ENCODE measurements at places on chromosomes 7 and 10.

GRCh38 chr10:85767891-85768290 lies 598.7 kb downstream of the GRID1 start:
- DNase-seq, result no peak

DNA sequence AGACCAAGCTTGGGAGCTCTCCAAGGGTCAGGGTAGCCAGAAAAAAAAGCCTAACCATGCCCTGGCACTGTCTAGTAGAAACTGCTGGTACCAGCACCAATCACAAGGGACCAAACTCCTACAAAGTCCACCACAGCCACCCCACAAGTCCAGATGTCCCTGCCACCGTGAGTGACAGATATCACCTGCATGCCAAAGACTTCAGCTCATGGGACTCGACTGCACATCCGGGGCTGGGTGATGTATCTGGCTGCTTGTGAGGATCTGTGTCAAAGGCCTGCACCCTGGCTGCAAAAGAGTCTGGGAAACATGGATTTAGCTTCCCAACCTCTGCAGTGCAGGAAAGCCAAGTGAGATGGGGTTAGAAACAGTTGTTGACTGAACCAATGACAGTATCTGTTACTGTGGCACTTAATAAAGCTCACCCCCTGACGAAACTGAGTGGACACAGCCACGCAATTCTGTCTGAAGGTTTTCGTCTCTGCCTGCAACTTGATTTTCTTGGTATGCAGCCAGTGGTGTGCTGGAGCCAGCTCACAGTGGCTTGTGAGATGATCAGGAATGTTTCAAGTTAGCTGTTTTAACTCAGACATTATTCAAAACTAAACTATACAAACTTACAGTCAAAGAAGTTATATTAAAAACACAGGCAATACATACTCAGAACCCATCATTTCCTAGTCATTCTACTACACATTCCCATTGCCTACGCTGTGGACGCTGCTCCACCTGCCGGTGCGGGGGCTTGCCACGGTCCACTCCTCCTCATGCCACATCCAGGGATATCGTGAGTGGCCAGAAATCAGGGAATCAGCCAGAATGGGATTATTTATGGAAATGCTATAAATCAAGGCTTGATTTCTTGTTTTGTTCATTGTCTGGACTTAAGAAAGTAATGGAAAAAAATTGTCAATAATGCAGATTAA lies 9.2 kb downstream of the ZNF488 start:
- DNase-seq, result no peak

GRCh38 chr7:53205006-53205405 lies 169.6 kb downstream of the POM121L12 start:
- DNase-seq, result no peak

- DNase-seq, result no peak
These were observed 68.8 kb upstream of the ATRNL1 start for GRCh38 chr10:115024371-115024770.

DNA sequence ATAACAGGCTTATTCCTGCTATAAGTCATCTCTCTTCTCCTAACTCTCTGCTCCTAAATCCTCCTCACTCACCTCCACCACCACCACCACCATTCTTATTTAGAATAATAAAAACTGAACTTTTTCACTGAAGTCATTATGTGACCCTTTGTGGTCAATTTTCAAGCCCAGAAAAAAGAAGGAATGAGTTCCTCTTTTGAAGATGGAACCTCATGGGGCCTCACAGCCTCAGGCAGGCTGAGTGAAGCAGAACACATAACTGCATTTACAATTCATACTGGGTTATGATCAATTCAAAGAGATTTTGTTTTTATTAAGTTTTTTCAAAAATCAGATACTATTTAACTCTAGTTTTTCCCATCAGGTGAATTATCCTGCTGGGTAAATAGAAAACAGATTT lies 29.8 kb downstream of the PNLIPRP3 start:
- no peak for DNase-seq

DNA sequence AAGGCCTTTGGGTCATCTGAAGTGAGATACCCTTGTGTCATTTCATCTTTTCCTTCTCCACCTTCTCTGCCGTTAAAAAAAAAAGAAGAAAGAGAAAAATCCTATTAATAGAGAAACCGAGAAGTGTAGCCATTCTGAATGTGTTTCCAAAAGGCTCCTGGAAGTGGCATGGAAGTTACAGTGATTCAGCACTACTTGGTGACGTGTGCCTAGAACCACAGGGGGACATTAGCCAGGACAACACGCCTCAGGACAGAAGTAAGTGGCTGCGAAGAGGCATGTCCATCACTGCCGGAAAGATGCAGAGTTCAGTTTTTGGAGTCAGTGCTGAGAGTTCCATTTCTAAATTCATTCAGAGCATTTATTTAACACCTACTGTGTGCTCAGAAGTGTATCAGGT lies 6.3 kb downstream of the HTRA1 start:
- DNase-seq, result no peak

DNA sequence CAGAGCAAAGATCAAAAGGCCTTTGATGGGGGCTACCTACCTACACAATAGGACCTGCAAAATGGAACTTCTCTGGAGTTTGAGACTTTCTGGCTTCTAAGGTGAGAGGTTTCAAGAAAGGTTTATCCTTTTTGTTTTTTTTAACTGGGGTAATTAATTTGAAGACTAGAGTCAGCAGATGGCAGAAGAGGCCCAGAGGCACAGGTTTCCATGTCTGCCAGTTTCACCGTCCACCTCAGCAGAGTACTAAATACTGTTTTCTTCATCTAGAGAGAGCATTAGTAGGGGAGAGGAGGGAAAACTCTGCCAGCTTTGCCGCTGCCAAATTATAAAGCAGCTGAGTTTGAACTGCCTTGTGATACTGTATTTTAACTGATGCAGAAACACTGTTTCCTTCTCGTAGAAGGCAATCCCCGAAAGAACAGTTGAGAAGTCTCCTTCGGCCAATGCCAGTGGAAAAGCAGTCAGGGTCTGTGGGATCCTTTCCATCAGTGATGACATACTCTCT lies 138.7 kb downstream of the SLC25A13 start:
- DNase-seq, result no peak

GRCh38 chr7:30396389-30396788 lies 82.2 kb downstream of the NOD1 start:
- DNase-seq, result no peak

All from stimulated activated CD4-positive, alpha-beta T cell treated with anti-CD3 and anti-CD28 coated beads, TNF-alpha, amount 100 ng/mL, for 24 hours (primary cell).